Right atrium auricular region (tissue), 2 donors: ENCODE measurements at places on chromosomes 6 and 20. TPM values are rescaled to one million over a fixed set of nuclear protein-coding genes. Genes with fewer than 3 reads are reported as not detected.

Gene DEFB124
- not detected for total RNA-seq

Gene MLN
- not detected for total RNA-seq

DNA sequence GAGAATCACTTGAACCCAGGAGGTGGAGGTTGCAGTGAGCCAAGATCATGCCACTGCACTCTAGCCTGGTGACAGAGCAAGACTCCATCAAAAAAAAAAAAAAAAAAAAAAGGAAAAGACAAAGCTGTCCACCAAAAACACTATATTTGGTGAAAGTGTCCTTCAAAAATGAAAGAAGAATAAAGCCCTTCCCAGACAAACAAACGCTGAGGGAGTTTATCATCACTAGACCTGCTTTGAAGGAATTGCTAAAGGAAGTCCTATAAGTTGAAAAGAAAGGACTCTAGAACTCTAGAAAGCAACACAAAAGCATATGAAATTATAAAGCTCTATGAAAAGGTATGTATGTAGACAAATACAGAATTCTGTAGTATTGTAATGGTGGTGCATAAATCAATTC, 98.8 kb downstream of the SEL1L2 start:
- DNase-seq, result no peak

DNA sequence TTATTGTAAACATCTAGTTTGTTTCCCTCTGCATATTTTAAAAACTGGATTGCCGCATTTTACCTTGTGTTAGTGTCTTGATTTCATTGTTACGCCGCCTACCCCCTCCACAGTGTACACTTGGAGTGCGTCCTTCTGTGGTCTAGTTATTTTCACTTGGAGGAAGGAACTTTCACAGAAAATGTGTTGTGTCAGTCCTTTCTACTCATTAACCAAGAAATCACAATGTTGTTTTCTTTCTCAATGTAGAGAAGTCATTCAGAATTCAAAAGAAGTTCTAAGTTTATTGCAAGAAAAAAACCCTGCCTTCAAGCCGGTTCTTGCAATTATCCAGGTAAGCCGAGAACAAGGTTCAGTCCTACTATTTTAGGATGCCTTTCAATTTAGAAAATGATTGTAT, 10.3 kb downstream of the MTHFD1L start:
- no peak for DNase-seq
